ENCODE measurements at places on chromosomes 3 and 15. TPM values are rescaled to one million over a fixed set of nuclear protein-coding genes. Genes with fewer than 3 reads are reported as not detected.
A peak's percentile ranks its signal among the peaks of the same experiment; 100 is the strongest.

Gene FSD2
- not detected for total RNA-seq

Gene MASP1
- 4.5 TPM for total RNA-seq

Gene CKMT1A
- 148 TPM for total RNA-seq

Gene STRIT1
- total RNA-seq = not detected

Gene PIK3CA
- 24.3 TPM for total RNA-seq

DNA sequence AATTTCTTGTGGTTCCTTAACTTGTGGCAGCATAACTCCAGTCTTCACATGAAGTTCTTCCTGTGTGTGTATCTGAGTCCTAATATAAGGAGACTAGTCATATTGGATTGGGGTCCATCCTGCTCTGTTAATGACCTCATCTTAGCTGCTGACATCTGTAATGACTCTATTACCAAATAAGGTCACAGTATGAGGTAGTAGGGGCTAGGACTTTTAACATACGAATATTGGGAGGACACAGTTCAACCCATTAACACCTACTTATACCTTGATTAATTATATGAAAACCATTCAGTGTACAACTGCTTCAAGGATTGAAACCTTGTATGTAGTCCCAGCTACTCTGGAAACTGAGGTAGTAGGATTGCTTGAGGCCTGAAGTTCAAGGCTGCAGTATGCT lies 43.9 kb downstream of the OIP5 start:
- H3K4me3 ChIP-seq = no peak overlapping the region
- no peak overlapping the region for H3K27ac ChIP-seq
- H3K27me3 ChIP-seq = no peaks in the 10 kb centered on the region
- H3K36me3 ChIP-seq = peaks cover 28% of the 10 kb centered on the region

GRCh38 chr3:124768812-124769211 lies 38.6 kb downstream of the UMPS start:
- H3K27me3 ChIP-seq = no peaks in the 10 kb centered on the region
- no peak overlapping the region for H3K4me3 ChIP-seq
- H3K4me1 ChIP-seq = peaks cover 15% of the 10 kb centered on the region
- no peaks in the 10 kb centered on the region for H3K36me3 ChIP-seq

DNA sequence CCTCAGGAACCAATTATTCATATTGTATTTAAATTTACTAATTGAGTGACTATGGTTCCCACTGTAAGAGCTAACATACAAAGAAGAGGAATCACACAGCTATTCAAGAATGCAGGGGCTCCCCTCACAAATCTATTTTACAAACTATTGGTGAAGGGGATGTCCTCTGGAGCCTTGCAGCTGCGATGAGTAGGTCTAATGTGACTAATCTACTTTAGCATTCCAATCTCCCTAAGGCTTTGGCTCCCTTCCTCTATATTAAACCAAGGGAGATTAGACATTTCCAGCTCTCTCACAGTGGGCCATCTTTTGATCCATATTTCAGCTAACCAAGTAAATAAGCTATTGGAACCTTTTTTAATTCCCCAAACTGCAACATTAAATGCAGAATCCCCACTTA lies 514.2 kb upstream of the BCHE start:
- no peaks in the 10 kb centered on the region for H3K4me1 ChIP-seq
- no peaks in the 10 kb centered on the region for H3K36me3 ChIP-seq
- H3K27me3 ChIP-seq = no peaks in the 10 kb centered on the region
- H3K27ac ChIP-seq = no peak overlapping the region

DNA sequence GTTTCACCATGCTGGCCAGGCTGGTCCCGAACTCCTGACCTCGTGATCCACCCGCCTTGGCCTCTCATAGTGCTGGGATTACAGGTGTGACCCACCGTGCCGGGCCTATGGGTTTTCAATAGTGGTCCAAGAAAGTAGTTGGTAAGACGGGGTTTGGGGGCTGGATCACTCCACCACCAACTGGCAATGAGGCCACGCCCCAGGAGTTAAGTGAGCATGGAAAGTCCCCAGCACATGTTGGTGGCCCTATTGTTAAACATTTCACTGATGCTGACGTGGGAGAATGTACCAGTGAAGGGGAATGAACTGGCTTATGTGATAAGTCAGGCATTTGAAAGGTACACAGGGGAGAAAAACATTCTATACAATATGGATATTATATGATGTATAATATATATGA lies 80.4 kb downstream of the CHRD start:
- no peaks in the 10 kb centered on the region for H3K4me1 ChIP-seq
- no peaks in the 10 kb centered on the region for H3K36me3 ChIP-seq
- H3K27me3 ChIP-seq = no peaks in the 10 kb centered on the region
- DNase-seq = no peak
- no peak overlapping the region for H3K27ac ChIP-seq

GRCh38 chr15:75185271-75186029 lies 16.2 kb upstream of the C15orf39 start:
- no peaks in the 10 kb centered on the region for H3K36me3 ChIP-seq
- no peaks in the 10 kb centered on the region for H3K27me3 ChIP-seq
- peaks cover 22% of the 10 kb centered on the region for H3K4me1 ChIP-seq
- H3K4me3 ChIP-seq = no peak overlapping the region
- no peak for DNase-seq

GRCh38 chr3:141441381-141442364 lies 45.2 kb upstream of the RASA2 start:
- H3K27ac ChIP-seq = peak overlapping the region; percentile 79
- H3K27me3 ChIP-seq = no peaks in the 10 kb centered on the region
- peak; percentile 69 for DNase-seq
- H3K4me1 ChIP-seq = peaks cover 11% of the 10 kb centered on the region
- no peaks in the 10 kb centered on the region for H3K36me3 ChIP-seq

GRCh38 chr15:50718700-50719125 lies 32.1 kb upstream of the TRPM7 start:
- peaks cover 4% of the 10 kb centered on the region for H3K4me1 ChIP-seq
- no peak for DNase-seq

- no peak overlapping the region for H3K4me3 ChIP-seq
- H3K4me1 ChIP-seq = no peaks in the 10 kb centered on the region
- no peak for DNase-seq
- H3K36me3 ChIP-seq = no peaks in the 10 kb centered on the region
- no peaks in the 10 kb centered on the region for H3K27me3 ChIP-seq
Measured at GRCh38 chr3:51928438-51928837, 13.3 kb downstream of the RRP9 start.

GRCh38 chr3:149450281-149450680 lies 24.2 kb upstream of the TM4SF4 start:
- no peaks in the 10 kb centered on the region for H3K36me3 ChIP-seq
- no peak for DNase-seq
- no peak overlapping the region for H3K27ac ChIP-seq
- H3K27me3 ChIP-seq = no peaks in the 10 kb centered on the region
- no peaks in the 10 kb centered on the region for H3K4me1 ChIP-seq

DNA sequence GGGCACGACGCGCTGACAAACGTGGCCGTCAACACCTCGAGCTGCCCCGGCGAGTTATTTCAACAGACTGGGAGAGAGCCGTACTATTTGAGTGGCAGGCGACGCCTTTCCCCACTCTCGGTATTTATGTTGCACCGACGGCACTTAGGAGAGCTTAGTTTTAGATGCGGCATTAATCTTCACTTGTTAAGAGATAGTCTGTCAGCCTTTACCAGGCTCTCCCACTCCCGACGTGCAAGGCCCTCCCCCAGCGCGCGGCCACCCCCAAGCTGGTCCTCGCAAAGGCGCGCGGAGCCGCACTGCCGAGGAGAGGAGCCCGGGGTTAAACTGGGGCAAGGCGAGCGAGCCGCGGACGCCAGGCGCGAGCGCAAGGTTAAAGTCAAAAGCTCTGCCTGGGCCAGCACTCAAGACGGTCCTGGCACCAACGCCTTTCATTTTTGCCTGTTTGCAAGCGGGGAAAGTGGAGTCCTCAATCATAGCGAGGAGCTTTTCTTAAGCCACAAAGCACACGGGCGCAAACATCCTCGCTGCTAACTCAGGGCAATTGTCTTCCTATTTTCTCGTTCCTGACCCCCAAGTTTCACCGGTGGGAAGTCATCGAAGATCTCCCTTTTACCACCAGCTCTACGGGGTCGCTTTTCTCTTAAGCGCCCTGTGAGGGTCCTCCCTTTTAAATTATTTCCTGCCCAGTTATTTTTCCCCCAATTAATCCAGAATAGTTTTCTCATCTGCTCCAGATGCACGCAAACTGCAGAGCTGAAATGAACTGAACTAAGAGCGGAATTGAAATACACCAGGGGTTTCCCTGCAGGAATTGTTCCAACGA lies 86.6 kb downstream of the NR2F2 start:
- H3K27ac ChIP-seq = no peak overlapping the region
- H3K27me3 ChIP-seq = peaks cover 100% of the 10 kb centered on the region
- no peaks in the 10 kb centered on the region for H3K36me3 ChIP-seq
- no peaks in the 10 kb centered on the region for H3K4me1 ChIP-seq
- DNase-seq = no peak
- peak overlapping the region; percentile 14 for H3K4me3 ChIP-seq

- H3K4me1 ChIP-seq = no peaks in the 10 kb centered on the region
- no peak overlapping the region for H3K4me3 ChIP-seq
- DNase-seq = no peak
- no peaks in the 10 kb centered on the region for H3K36me3 ChIP-seq
Measured at GRCh38 chr15:35089551-35089950, 4.5 kb upstream of the NANOGP8 start.

GRCh38 chr3:97871186-97871585 lies 49.4 kb downstream of the CRYBG3 start:
- no peaks in the 10 kb centered on the region for H3K27me3 ChIP-seq
- no peaks in the 10 kb centered on the region for H3K4me1 ChIP-seq

- H3K4me1 ChIP-seq = no peaks in the 10 kb centered on the region
- no peak overlapping the region for H3K27ac ChIP-seq
- H3K27me3 ChIP-seq = no peaks in the 10 kb centered on the region
Measured at GRCh38 chr3:45487508-45487907, 99.1 kb downstream of the LARS2 start.

GRCh38 chr3:134279466-134279865 lies 28.8 kb upstream of the RYK start:
- no peak for DNase-seq
- no peaks in the 10 kb centered on the region for H3K4me1 ChIP-seq
- no peaks in the 10 kb centered on the region for H3K36me3 ChIP-seq
- H3K27ac ChIP-seq = no peak overlapping the region
- H3K4me3 ChIP-seq = no peak overlapping the region

- H3K27ac ChIP-seq = peak overlapping the region; percentile 16
- no peak for DNase-seq
- H3K27me3 ChIP-seq = peaks cover 10% of the 10 kb centered on the region
- peak overlapping the region; percentile 53 for H3K4me3 ChIP-seq
- peaks cover 14% of the 10 kb centered on the region for H3K4me1 ChIP-seq
Measured at GRCh38 chr3:115512565-115513415, 110.5 kb upstream of the GAP43 start.

DNA sequence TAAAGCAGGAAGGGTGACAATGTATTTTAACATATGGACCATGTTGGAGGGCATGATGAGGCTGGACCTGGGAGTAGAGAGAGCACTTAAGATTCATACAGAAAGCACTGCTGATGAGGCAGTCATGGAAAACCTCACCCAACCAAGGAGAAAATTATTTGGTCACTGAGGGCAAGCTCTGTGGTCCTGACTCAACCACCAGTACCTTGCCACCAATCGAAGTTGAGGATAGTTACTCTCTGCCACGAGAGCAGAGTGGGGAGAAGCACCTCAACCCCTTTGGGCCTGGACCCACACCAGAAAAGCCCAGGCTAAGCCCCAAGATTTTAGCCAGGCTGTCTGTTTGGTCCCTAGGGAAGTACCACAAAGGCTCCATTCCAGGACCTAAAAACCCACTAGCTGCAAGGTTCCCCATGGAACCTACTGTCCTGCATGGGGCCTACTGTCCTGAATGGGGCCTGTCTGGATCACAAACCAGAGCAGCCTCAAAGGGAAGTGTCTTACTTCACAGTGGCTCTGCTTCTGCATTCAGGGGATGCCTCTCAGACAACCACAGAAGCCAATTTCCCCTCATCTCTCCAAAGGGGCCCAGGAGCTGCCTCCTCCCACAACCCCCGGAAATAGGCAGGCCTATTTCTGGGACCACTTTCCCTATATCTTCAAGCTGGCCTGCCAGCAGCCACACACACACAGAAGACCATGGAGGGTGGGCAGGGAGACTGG lies 4.2 kb downstream of the CCDC71 start:
- H3K4me1 ChIP-seq = peaks cover 7% of the 10 kb centered on the region
- no peak overlapping the region for H3K4me3 ChIP-seq
- H3K36me3 ChIP-seq = no peaks in the 10 kb centered on the region

DNA sequence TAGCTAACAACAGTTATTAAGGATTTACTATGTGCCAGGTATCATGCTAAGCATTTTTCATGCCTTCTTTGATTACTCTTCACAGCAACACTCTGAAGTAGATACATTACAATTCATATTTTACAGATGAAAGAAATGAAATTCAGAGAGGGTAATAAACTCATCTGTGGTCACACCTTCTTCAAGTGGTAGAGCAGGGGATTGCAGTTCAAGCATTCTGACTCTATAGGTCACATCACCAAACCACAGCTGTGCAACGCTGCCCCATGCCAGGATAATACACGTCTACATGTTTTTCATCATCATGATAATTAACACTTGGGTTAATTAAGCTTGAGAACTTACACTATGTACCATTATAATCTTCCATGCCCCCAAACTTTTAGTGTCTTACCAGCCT lies 98.5 kb downstream of the LRRC3B start:
- DNase-seq = no peak
- H3K36me3 ChIP-seq = no peaks in the 10 kb centered on the region
- H3K4me1 ChIP-seq = no peaks in the 10 kb centered on the region
- no peak overlapping the region for H3K4me3 ChIP-seq
- H3K27ac ChIP-seq = no peak overlapping the region
- no peaks in the 10 kb centered on the region for H3K27me3 ChIP-seq

DNA sequence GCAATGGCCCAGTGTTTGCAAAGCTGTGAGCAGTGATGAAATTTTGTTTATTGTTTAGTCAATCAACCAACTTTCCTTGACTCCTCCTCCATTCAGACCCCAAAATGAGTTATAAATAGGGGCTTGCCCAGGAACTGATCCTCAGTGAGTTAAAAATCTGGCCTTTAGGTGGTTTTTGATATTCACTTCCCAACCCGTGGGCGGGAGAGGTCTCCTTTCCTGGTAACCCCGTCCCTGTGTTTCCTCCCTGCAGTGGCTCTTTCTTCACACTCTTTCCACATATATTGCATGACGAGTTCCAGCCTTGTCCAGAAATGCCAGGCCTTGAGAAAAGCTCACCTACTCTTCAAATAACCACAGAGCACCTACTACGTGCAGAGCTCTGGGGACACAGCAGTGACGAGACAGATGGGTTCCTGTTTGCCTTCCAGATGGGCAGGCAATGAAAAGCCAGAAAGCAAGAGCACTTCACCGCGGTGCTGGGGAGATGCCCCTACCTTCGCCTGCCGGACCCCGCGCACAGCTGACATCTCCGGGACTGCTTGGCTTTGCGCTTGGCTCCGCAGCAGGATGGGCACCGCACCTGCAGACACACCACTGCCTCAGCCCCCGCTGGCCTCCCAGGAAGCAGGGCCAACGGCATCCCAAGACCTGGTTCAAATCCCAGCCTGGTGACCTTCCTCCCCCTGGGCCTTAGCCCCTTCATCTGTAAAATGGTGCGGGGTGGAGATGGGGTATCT lies 17.2 kb downstream of the SSUH2 start:
- no peaks in the 10 kb centered on the region for H3K4me1 ChIP-seq
- no peaks in the 10 kb centered on the region for H3K27me3 ChIP-seq
- DNase-seq = no peak
- H3K36me3 ChIP-seq = no peaks in the 10 kb centered on the region

Measured in transverse colon (tissue), 4 donors.